Hair follicular keratinocyte (primary cell): ENCODE measurements at places on chromosomes 1 and 21. TPM values are rescaled to one million over a fixed set of nuclear protein-coding genes. Genes with fewer than 3 reads are reported as not detected.

Gene NPHP4
- total RNA-seq = 8.8 and 10.0 TPM in 2 replicates

Gene AKT3
- 6.6 and 10.9 TPM in 2 replicates for total RNA-seq

Gene CACNA1E
- not detected in 2 replicates for total RNA-seq

Gene CRABP2
- total RNA-seq = 7.6 and 15.5 TPM in 2 replicates

Gene CD34
- not detected in 2 replicates for total RNA-seq
